ENCODE measurements at places on chromosomes 3 and 15.

GRCh38 chr15:64985366-64986033 is 4.2 kb downstream of the SPG21 start:
- DNase-seq = peak; percentile 23
- peaks cover 34% of the 10 kb centered on the region for H3K36me3 ChIP-seq
- no peak overlapping the region for H3K4me3 ChIP-seq
- H3K27ac ChIP-seq = peak overlapping the region; percentile 64
- no peaks in the 10 kb centered on the region for H3K27me3 ChIP-seq

- DNase-seq = no peak
- H3K27ac ChIP-seq = peak overlapping the region; percentile 77
- H3K4me1 ChIP-seq = peaks cover 91% of the 10 kb centered on the region
- H3K4me3 ChIP-seq = peak overlapping the region; percentile 57
- H3K27me3 ChIP-seq = no peaks in the 10 kb centered on the region
Measured at GRCh38 chr3:172087198-172087597, 47.8 kb downstream of the FNDC3B start.

DNA sequence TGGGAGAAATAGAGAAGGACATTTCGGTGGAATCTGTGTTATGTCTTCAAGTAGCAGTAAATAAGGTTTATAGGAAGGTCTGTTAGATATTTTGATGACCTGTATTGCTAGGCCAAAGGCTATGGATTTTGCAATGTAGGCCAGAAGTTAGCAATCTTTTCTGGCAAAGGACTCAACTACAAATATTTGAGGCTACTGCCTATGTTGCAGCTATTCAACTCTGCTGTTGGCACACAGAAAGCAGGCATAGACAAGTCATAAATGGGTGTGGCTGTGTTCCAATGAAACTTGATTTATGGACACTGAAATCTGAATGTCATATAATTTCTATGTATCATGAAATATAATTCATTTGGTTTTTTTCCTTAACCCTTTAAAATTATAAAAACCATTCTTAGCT is 438.7 kb upstream of the C2CD4B start:
- H3K27me3 ChIP-seq = peaks cover 29% of the 10 kb centered on the region
- no peak overlapping the region for H3K27ac ChIP-seq
- no peak overlapping the region for H3K4me3 ChIP-seq

- no peak overlapping the region for H3K27ac ChIP-seq
- no peaks in the 10 kb centered on the region for H3K36me3 ChIP-seq
- H3K4me1 ChIP-seq = peaks cover 26% of the 10 kb centered on the region
- no peak for DNase-seq
- no peaks in the 10 kb centered on the region for H3K27me3 ChIP-seq
Measured at GRCh38 chr3:157370867-157371266, 65.8 kb upstream of the PTX3 start.

DNA sequence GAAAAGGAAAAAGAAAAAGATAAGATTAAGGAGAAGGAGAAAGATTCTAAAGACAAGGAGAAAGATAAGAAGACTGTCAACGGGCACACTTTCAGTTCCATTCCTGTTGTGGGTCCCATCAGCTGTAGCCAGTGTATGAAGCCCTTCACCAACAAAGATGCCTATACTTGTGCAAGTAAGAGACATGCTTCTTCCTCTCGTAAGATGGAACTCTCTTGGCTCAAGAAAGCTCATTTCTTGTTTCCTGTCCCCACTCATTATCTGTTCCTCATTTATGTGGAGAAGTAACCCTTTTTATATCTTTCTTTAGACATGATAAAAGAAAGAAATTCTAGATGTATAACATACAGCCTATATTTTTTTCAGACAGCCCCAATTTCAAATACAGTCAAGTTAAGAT is 101.4 kb downstream of the KLHL25 start:
- no peak overlapping the region for H3K27ac ChIP-seq
- H3K27me3 ChIP-seq = no peaks in the 10 kb centered on the region
- no peaks in the 10 kb centered on the region for H3K4me1 ChIP-seq
- no peak overlapping the region for H3K4me3 ChIP-seq
